Endothelial cell of umbilical vein (primary cell): ENCODE measurements at places on chromosomes 3 and 15.

GRCh38 chr3:141085343-141086070 is 34.4 kb downstream of the SPSB4 start:
- no peak for DNase-seq

GRCh38 chr3:30848087-30848779 is 46.2 kb downstream of the GADL1 start:
- no peak for DNase-seq

DNA sequence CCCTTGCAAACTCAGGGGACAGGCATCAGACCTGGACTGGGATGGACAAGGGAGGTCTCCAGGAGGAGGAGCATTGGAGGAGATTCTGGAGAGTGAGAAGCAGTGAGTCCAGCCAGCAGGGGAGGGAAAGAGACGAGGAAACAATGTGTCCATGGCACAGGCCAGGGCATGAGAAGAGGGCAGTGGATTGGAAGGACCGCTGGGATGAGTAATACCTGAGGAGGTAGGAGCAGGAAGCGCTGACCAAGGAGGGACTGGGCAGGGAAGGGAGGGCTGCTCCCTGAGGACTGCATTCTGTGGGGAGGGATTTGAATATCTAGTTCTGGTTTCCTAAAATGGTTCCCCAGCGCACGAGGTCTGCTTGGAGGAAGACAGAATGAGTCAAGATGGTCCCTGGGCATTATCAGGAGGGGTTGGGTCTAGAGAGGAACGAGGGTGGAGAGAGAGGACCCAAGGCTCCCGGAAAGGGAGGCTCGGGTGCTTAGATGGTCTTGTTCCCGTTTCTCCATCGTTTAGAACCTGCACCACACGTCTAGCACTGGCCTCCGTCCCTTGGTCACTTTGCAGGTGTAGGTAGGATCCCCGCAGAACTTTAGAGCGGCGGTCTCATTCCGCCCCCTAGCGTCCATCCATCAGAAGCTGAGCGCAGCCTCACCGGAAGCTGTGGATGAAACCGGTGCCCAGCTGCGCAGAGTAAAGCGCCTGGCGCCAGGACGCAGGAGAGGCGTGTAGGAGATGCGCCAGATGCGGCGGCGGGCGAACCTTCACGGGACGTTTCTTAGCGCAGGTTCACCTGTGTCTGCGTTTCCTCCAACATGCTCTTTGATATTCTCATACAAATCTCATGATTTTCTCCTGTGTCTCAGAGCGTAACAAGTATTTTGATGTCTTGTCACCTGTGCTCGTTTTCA is 190.7 kb upstream of the NDN start:
- no peak for DNase-seq

GRCh38 chr3:56812754-56813652 is 11.3 kb upstream of the ARHGEF3 start:
- peak; percentile 71 for DNase-seq
